ENCODE measurements at places on chromosomes 6 and 20. TPM values are rescaled to one million over a fixed set of nuclear protein-coding genes. Genes with fewer than 3 reads are reported as not detected.

Gene CTCFL
- not detected for total RNA-seq

Gene MUCL3
- total RNA-seq: not detected

Gene KHDC1
- 2.9 TPM for total RNA-seq

Gene RBPJL
- total RNA-seq: not detected

Gene MYO6
- 14.7 TPM for total RNA-seq

Measured in frontal cortex (tissue), 4 donors.